ENCODE measurements at places on chromosomes 16 and 17. TPM values are rescaled to one million over a fixed set of nuclear protein-coding genes. Genes with fewer than 3 reads are reported as not detected.

DGKE gene
- total RNA-seq, result 5.8 TPM

CRYM gene
- 5.6 TPM for total RNA-seq

GRCh38 chr16:84321932-84322331 is 27.3 kb downstream of the WFDC1 start:
- DNase-seq, result no peak

EMP2 gene
- 84.3 TPM for total RNA-seq

DNA sequence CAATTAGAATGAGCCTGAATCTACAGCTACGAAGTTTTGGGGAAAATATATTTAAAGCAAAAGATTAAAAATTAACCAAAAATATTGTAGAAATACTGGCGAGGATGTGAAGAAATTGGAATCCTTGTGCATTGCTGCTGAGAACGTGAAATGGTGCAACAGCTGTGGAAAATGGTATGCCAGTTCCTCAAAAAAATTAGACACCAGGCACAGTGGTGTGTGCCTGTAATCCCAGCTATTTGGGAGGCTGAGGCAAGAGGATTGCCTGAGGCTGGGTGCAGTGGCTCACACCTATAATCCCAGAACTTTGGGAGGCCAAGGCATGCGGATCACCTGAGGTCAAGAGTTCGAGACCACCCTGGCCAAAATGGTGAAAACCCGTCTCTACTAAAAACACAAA is 119.9 kb upstream of the TMEM97 start:
- DNase-seq, result no peak

FGF11 gene
- 3.0 TPM for total RNA-seq

- DNase-seq, result peak; percentile 14
Observed at GRCh38 chr16:56362057-56362655, 63.2 kb downstream of the AMFR start.

RNF151 gene
- total RNA-seq, result not detected

CLEC18A gene
- 2.9 TPM for total RNA-seq

TUBB3 gene
- 1.8 TPM for total RNA-seq

DNA sequence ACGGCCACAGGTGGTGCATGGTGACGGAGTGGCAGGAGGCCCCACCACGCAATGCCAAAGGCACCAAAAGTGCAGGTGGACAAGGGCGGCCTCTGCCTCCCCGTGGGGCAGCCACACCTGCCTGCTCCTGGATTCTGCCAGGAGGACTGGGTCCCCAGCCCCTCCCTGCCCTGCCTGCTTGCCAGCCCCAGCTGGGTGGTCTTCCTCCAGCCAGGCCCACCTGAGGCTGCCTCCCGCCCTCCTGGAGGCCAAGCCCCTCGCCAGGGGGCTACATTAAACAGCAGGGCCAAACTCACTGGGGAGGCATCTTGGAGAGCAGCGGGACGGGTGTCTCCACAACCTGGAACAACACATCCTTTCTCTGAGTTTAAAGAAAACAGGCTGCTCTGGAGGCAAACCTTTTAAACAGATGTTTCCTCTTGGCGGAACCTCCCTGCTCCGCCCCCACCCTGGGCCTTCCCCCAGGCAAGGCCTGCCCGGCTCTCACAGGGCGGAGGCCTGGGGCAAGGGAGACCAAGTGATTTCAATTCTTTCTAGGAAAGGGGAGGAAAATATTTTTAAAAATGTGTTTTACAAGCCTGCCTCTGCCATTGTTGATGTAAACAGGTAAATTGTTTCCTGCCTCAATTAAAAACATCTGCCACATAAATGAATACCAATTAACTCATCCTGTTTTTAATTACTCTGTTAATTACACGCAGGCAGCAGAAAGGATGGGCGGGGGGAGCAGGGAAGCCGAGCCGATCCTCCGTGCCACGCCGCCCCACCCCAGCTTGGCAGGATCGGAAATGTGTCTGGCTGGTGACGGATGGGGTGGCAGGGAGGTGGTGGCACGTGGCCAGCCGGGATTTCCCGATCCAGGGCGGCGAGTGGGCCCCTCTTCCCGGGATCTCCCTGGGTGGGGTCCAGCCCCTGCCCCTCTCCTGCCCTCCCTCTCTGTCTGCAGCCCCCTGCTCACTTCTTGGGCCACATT is 54.4 kb upstream of the PABPN1L start:
- DNase-seq, result peak; percentile 75

- DNase-seq, result no peak
Observed at GRCh38 chr17:1267471-1267943, 2.7 kb upstream of the BHLHA9 start.

All from mucosa of descending colon (tissue), 3 donors.